T-helper 22 cell (primary cell): ENCODE measurements at places on chromosomes 7 and 10.

- DNase-seq: no peak
These were observed 264.2 kb upstream of the ZMIZ1 start for GRCh38 chr10:78804411-78805032.

DNA sequence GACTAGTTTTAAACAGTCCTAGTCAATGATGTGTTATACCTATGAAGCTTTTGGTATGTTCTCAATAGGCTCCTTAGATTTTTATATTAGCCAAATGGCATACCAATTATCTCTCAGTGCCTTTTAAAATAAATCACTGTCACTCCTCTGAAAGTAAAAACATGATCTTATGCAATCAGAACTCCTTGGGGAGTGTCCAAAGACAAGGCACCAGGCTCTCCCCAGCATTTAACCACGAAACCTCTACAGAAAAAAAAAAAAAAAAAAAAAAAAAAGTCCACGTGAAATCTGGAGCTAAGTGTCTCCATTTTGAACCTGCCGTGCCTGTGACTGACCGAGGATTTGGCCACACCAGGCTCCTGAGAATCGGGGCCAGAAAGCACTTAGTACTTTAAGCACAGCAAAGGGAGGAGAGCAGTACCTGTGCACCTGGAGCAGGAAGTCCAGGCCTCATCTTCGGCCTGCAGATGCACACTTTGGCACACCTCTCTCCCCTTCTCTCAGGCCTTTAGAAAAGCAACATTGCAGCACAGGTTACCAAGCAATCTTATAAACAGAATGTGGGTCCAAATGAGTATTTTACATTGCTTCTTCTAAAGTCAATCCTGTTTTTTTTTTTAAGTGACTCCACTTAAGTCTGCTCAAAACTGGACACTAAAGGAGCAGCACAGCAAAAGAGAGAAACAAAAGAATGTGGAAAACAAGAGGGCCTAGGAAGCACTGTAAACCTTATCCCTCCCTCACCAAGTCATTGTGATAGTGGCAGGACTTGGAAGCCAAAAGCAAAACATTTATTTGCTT, 1.5 kb downstream of the FAM13C start:
- DNase-seq: no peak

DNA sequence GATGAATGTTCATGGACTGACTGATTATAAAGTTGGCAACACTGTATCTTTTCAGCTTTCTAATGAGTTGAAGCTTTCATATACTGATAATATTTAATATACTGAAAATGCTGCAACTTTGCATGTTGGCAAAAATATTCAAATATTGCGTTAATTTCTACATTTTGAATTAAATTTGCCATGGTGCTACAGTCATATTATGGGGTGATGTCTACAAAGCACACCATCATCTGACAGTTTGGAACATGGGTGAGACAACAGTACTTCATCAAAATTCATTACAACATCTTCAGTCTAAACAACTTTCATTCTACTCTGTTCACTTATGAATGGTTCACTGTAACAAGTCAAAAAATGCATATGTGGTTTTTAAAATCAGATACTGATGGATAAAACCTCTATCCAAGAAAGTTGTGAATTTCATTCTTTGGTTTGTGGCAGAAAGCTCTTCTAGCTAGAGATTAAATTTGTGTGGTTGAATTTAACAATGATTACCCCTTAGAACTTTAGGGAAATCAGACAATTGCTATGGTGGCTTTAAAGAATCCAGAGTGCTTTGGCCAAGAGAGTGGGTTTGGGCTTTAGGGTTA, 136.4 kb downstream of the TMEM26 start:
- no peak for DNase-seq

- DNase-seq: no peak
These were observed 220.6 kb downstream of the ADRA2A start for GRCh38 chr10:111297351-111297848.

DNA sequence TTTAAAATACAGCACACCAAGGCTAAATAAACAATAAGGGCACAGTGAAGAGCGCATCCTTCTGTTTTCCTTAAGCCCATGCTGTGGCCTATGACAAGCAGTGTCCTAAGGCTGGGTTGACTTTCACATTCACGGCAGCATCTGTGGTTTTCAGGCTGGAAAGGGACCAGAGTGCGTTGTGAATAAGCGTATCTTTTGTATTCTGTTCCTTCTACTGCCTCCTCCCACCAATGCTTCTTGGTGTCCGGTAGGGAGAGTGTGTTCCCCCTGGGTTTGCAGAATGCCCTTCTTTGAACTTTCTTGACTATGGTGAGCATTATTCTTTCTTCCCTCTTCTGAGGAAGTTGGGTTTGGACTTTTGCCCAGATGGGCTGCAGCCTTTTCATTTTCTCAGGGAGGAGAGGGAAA, 73.6 kb downstream of the ABCA13 start:
- no peak for DNase-seq

DNA sequence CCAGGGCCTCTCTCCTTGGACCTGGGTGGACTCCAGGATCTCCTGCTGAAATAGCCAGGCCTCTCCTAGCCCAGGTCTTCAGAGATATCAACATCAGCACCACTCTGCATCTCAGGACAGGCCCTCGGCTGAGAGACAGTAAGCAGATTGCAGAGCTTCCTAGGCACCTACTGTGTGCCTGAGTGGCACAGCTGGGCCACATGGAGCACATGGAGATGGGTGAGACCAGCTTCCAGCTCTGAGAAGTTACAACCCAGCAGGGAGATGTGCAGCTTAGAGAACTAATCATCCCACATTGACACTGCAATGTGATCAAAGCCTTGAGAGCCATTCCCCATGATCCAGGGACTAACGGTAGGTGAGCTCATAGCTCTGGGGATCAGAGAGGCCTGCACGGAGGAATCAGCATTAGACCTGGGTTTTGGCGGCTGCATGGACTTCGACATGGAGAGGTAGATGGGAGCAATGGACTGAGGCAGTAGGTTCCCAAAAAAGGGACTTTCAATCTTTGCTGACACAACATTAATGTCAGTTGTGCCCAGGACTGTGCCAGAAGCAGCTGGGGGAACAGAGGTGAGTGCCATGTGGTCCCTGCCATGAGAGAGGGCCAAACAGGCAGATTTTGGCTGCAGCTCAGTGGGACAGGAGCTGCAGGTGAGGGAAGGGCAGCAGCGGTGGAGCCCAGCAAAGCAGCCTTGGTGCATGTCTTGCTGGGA, 76.0 kb upstream of the LEP start:
- no peak for DNase-seq

- DNase-seq: no peak
These were observed 32.5 kb downstream of the BNIP3 start for GRCh38 chr10:131949041-131949862.

DNA sequence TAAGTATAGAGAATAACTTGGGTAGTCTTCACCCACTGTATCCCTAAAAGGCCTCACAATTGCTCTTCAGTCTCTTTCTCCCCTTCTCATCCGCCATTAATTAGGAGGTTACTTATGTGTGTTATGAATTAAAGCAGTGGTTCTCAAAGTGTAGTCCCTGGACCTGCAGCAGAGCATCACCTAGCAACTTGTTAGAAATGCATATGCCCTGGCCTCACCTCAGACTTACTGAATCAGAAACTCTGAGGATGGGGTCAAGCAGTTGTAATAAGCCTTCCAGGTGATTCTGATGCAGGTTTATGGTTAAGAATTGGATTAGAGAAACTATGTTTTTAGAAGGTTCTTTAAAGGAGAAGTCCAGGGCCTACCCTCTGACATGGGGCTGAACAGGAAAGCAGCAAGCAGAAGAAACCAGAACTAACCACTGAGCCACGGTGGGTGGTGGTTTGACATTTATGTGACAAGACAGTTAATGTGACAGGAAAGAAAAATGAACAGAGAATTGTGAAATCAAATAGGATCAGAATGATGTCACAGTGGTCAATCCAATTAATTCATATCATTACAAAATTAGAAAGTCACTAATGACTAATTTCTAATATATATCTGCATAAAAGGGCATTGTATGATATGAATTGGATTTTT, 37.6 kb downstream of the ENTPD1 start:
- no peak for DNase-seq

- no peak for DNase-seq
These were observed 38.6 kb downstream of the STEAP4 start for GRCh38 chr7:88268051-88268450.

DNA sequence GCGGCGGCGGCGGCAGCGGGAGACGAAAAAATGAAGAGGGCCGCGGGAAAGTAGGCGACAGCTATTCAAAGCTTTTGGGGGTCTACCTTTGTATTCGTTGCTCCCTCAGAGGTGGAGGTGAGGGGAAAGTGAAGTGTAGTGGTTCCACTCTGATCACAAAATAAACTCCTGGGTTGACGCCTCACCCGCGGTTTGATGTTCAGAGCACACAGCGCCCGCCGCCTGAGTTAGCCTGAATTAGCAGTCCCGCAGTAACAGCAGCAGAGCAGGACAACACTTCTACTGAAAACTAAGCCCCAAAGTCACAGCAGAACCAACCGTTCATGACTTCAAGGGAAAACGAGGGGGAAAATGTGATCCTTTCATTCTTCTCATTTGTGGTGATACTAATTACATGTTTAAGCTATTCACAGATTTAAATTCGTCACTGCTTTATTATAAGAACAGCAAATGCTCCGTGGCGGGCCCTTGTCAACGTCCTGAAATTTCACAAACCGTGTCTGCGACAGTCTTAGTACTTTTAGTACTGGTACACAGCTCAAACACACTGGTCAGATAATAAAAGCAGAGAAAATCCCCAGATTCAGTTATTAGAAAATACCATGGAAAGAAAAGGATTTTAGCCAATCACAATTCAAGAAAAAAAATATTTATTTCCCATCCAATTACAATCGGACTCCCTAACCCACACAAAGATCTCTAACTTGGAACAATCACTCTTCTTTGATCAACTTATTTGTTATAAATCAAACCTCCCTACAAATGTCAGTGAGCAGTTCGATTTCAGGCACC, 563 bp upstream of the JMJD1C start:
- no peak for DNase-seq

DNA sequence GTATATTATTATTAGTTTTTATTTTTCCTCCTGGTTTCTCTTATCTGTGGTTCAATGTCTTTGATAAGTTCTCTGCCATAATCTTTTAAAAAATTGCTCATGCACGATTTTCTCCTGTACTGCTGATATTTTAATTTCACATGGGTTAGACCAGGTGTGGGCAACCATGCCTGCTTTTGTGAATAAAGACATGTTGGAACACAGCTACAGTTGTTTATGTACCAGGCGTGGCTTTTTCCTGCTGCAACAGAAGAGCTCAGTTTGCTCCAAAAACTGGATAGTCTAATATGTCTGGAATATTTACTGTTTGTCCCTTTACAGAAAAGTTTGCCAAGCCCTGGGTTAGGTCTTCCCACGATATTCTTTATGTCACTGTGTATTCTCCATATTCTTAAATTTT, 105.2 kb downstream of the VWC2 start:
- no peak for DNase-seq

DNA sequence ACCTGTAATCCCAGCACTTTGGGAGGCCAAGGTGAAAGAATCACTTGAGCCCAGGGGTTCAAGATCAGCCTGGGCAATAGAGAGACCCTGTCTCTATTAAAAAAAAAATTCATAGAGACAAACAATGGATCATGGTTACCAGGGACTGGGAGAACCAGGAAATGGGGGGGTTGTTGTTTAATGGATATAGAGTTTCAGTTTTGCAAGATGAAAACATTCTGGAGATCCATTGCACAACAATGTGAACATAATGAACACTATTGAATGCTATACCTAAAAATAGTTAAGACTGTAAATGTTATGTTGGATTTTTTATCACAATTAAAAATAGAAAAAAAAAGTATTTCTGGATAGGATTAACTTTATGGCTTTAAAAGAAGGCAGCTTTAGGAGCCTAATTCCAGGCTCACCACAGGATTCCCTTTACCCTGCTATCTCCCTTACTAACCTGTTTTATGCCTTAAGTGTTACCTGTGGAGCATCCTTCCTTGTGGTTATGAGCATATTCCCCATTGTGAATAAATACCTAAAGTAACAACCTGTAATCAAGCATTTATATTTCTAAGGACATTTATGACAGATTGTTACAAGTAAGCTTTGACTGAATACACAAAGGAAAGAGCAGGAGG, 45.1 kb upstream of the SGCE start:
- no peak for DNase-seq

- DNase-seq: no peak
These were observed 81.0 kb downstream of the HACD1 start for GRCh38 chr10:17536221-17536620.

GRCh38 chr7:36175886-36176285, 22.8 kb downstream of the EEPD1 start:
- DNase-seq: no peak

DNA sequence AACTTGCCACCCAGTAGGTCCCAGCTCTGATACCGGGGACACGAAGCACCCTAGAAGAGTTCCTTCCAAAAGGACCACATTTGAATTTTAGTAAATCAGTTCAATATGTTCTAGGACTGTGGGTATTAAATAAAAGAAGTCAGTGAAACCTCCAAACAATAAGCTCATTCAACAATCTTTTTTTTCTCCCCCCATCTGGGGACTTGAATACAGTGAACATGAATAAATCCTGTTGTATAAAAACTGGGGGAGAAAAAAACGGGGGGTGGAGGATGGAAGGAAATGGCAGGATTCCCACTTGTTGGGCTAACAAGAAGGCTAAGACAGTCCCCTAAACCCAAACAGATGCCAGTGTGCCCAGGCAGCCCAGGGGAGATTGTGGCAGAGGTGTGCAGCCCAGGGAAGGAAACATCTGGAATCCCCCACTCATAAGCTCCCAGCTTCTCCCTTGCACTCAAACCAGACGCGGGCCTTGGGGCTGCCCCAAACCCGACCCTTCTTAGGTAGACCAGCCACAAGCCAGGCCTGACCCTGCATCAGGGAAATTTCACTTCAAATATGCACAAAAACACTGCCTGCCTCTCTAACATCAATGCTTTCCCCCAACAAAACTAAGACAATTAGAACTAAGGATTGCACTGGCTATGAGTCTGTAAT, 8.8 kb downstream of the AFAP1L2 start:
- DNase-seq: no peak

DNA sequence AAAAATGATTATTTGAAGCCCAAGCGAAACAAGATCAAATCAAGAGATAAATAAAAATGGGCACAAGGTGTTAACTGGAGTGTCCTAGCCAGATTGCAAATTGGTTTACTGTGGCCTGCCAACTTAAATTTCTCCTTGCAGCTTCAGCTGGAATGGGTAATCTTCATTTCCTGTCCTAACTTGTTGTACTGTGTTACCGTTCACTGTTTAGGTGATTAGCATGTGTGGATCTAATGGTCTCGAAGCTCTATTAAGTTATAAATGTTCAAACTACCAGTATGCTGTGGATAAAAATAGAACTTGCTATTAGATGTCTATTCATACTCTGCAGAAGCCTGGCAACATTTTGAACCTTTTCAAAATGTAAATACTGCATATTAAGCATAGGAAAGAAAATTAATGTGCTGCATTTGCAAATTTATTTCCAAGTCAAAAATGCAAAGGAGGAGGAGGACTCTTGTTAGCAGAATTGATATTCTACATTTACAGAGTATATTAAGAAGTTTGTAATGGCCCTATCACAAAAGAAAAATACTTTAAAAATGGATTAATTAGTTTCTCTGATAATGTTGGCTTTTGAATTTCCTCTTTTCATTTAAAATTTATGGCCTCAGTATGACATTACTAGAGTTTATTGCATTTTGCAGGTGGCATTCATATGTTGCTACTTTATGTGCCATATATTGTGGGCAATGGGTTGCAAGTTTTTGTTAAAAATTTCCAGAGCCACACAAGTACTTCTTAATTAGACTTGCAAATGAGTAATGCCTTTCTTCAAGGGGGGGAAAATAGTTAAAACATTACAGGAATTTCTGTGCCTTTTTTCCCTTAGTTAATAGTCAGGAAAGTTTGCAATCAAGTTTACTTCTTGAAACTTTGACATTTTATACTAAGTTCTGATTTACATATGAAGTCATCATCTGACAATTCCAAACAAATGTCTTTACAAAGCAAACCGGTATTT, 92.1 kb downstream of the CABCOCO1 start:
- DNase-seq: no peak
